Activated naive CD4-positive, alpha-beta T cell treated with anti-CD3 and anti-CD28 coated beads, Interleukin-2, amount 10 ng/mL, durations not matched to agents 7 days and 5 days (primary cell): ENCODE measurements at places on chromosomes 12 and 14.

GRCh38 chr12:110693731-110694130 is 4.8 kb upstream of the HVCN1 start:
- no peak for DNase-seq

DNA sequence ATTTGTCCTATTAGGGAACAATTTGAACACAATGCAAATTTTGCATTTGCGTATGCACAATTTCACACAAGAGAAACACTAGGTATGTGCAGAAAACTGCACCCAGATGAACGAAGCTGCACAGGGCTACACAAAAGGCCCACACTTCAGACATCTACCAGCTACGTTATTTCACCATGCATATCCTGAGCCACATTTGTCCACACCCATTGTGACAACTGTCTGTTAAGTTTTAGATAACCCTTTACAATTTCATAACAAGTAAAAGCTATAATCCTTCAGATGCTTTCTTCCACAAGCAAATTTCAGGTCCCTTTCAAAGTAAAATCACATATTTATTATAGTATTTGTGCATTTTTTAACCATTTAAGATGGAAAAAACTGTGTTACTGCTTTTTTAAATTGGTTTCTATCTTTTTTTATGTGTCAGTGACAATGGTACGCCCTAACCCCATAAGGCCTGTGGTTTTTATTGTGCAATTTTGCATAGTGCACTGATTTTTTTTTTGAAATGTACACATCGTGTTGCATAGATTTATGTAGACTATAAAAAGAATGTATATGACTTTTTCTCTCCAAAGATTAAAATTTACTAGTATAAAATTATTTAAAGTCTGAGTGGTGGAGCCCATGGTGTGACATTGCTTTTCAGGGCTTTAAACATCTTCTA is 87.8 kb upstream of the BTG1 start:
- DNase-seq = no peak

GRCh38 chr14:33539918-33540357 is 410.9 kb downstream of the EGLN3 start:
- DNase-seq = no peak

DNA sequence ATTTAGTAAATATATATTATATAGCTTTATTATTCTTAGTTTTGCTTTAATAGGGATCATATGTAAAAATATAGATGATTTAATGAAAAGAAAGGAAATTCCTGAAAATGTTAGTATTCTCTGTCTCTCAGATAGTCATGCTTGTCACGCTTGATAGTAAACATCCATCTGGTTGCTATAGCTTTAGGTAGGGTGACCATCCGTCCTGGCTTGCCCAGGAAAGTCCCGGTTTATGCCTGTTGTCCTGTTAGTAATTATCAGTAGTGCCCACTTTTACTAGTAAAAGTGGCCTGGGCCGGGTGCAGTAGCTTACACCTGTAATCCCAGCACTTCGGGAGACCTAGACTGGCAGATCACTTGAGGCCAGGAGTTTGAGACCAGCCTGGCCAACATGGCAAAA is 23.8 kb downstream of the CFAP54 start:
- DNase-seq = no peak

DNA sequence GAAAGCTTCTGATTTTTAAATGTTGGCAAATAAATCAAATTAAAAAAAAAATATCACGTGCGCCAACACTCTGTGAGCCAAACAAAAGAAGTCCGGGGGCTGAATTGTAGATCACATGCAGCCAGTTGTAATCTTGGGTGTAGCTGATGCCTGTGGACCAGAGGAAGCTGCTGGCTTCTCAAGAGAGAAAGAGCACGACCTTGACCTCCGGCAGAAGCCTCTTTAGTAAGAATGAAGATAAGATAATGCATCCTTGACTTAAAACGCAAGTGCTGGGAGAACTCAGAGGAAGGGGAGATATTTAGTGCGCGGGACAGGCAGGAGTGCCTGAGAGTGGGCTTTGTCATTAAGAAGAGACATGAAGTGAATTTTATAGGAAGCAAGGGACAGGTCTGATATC is 162.8 kb upstream of the TBX3 start:
- DNase-seq = no peak

DNA sequence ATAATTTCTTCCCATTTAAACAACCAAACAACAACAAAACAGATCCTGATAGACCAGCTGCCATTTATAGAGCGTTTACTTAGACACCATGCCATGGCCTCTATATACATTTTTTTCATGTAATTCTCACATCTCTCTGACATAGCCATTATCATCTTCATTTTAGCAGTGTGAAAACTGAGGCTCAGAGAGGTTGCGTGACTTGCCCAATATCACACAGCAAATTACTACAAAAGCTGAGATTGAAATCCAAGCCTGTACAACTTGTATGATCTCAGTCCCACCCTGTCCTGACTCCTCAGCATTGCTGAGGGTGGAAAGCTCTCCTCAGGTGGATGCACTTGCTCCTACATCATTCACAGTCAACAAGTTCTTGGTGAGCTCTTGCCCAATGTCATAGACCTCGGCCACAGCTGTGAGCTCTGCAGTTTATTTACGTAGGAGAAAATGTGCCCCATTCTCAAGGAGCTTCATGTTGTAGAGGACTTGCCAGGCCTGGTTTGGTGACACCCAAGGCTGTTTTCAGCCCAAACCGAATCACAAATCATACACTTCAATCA is 55.5 kb downstream of the CRACR2A start:
- DNase-seq = no peak

GRCh38 chr14:31025367-31026076 is at the start of gene AP4S1:
TSS of gene AP4S1 (plus strand) at chr14:31025649. CDS start at chr14:31066197, 40,548 bp downstream.
- DNase-seq = peak; percentile 65

GRCh38 chr12:108642269-108642870 is 8.7 kb upstream of the SELPLG start:
- no peak for DNase-seq

GRCh38 chr12:112303799-112304198 is 78.4 kb downstream of the HECTD4 start:
- DNase-seq = no peak

DNA sequence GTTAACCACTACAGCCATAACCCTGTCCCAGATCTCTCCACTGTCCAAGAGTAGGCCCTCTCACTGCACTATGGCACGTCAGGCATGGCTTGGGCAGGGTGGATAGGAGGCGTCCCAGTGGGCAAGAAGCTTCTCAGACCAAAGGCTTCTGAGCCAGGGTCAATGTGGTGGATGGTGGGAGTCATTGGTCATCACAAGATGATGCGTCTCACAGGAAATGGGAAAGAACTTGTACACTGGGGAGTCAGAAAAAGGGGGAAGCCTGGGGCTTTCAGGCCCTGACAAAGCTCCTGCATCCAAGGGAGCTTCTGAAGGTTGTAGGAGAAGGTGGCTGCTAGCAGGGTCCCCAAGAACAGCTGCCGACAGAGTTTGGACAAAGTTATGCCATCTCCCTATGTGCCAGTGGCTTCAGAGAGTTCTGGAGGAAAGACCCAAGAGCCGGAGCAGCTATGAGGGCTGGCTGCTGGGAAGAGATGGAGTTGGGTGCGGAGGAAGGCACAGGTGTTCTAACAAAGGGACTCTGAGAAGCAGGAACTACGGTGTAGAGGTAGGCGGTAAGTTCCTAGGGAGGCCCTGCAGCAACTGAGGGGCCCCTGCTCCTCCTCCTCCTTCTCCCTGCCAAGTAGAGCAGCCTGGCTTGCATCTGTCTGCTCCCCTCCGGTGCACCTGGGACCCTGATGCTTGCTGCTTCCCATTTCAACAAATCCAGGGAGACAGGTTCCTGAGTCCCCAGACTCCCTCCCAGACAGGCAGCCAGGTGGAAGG is 81.1 kb downstream of the ARL6IP4 start:
- no peak for DNase-seq

GRCh38 chr14:103892247-103892646 is 36.0 kb upstream of the TDRD9 start:
- no peak for DNase-seq

- DNase-seq = no peak
Measured at GRCh38 chr12:123094349-123095077, 56.4 kb downstream of the PITPNM2 start.

DNA sequence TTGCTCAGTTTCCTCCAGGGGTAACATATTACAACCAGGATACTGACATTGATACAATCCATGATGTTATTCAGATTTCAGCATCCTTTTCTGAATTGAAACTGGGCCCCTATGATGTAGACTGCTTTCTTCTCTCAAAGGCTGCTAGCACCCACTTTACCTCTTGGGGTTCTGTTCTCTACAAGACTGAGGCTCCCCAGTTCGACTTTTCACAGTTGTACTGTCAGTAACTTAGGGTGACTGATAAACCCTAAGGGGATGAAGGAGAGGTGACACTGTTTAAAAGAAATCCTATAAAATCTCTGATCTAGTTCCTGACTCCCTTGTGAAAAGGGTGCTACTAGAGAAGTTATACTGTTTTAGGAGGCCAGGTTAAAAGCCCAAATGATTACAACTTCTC is 818 bp downstream of the VPS33A start:
- DNase-seq = peak; percentile 30

DNA sequence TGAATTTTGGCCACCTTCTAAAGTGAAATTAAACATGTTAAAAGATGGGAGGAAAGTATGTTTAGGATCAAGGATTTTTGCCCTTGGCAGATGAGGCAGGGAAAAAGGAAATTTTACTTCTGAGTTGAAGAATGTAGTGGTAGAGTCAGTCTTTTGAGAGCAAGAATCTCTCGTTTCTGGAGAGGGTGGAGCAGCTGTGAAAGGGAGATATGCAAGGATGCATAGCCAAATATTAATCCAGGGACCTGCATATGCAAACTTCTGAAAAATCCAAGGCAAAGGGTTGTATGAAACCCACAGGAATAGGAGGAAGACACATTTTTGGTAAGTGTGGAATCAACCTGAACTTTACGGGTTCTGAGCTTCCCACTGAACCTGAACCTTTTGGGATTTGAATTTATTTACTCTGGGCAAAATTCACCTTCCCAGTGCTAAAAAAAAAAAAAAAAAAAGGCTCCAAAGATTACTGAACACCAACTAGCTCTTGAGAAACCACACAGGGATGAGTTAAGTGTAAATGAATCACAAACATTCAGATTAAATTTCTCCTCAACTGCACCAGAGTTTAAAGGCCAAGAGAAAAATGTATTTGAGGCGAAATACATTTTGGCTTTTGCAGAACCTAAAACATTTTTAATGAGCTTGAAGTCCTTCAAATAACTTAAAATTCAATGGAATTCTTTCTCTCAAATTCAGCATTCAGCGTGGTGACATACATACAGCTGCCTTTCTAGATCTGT is 187.1 kb upstream of the CDKN3 start:
- no peak for DNase-seq

GRCh38 chr14:90820958-90821357 is 4.7 kb upstream of the TTC7B start:
- DNase-seq = peak; percentile 72

DNA sequence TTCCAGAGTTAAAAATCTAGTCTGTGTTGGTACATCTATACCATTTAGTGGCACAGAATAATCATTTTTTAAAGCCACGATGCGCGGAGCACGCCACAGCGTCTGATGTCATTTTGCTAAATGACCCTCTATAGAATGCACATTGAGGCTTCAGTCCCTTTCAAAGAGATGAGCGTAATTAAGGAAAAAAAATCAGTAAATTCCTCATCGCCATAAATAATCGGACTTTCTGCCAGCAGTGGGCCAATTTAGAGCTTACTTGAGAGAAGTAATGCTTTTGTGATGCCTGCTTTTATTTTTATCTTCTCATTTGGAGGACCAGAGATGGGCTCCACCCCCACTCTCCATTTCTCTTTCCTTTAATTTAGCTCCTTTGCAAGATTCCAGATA is 4.0 kb downstream of the ASCL1 start:
- DNase-seq = no peak

DNA sequence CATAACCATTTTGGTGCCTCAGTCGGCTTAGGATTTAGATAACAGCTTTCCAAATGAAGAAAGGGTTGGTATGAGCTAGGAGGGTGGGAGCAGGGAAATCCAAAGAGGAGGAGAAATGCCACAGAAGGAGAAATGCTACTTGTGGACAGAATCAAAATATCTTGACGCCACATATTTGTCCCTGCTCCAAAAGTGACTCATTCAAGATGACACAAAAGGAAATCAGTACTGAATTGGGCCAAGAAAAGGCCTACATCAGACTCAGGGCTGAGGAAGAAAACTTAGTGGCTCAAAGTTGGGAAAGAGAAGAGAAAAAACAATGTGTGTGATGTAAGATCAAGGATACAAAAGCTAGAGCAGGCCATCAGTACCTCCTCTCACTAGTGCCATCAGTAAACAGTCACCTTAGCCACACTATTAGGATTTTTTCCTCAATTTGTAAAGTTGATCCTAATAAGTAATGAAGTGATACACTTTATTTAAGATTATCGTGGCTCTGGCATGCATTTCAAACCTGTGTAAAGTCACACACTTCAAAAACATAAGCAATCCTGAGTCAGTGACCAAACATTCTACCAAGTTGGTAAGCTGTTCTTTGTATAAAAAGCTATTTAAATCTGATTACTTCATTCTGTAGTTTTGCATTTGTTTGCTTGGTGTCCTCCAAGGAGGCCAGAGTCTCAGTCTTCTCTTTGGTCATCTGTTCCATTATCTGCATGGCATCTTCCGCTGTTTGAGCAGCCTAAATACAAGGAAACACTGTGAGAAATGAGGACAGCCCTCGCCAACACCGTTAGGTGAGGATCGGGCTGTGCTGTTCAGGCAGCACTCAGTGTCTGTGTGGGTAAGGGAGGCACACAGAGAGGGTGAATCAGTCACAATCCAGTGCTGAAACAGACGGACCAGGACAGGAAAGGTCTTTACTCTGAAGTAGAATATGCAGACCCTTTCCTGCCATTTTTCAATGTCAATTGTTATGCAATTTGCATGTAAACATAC is 52.6 kb upstream of the VPS33A start:
- no peak for DNase-seq

- DNase-seq = peak; percentile 77
Measured at GRCh38 chr12:120944645-120945217, 33.6 kb upstream of the HNF1A start.

- no peak for DNase-seq
Measured at GRCh38 chr12:94327809-94328208, 131.9 kb downstream of the CEP83 start.

DNA sequence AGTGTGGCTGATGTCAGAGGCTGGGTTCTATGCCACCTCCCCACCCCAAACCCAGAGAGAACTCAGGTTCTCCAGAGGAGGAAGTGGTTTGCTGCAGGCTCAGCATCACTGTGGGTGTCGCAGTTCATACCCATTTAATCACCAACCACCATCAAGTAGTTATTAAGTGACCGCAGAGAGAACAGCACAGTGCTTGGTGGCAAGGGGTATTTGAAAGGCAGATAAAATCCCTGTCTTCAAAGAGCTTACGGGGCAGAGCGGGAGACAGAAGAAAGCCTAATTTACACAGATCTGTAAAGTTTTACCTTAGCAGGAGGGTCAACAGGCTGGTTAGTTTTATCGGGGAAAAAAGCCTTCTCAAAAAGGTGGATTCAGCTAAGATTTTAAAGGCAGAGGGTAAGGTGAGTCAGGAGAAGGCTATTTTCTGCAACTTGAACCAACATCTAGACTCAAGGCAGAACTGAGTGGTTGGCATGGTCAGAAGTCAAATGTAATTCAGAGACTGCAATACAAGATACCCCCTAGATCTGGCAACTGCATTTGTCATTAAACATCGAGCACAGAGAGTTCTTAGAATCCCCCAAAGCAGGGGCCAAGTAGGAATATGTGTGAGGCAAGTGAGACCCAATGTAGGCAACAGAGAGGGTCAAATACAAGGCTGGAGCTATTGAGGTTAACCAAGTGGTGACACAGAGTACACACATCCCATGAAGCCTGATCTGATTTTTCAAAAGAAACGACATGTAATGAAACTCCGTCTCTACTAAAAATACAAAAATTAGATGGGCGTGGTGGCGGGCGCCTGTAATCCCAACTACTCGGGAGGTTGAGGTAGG is 13.2 kb downstream of the PXN start:
- DNase-seq = peak; percentile 84
